ENCODE measurements at places on chromosomes 7 and 10. TPM values are rescaled to one million over a fixed set of nuclear protein-coding genes. Genes with fewer than 3 reads are reported as not detected.

DNA sequence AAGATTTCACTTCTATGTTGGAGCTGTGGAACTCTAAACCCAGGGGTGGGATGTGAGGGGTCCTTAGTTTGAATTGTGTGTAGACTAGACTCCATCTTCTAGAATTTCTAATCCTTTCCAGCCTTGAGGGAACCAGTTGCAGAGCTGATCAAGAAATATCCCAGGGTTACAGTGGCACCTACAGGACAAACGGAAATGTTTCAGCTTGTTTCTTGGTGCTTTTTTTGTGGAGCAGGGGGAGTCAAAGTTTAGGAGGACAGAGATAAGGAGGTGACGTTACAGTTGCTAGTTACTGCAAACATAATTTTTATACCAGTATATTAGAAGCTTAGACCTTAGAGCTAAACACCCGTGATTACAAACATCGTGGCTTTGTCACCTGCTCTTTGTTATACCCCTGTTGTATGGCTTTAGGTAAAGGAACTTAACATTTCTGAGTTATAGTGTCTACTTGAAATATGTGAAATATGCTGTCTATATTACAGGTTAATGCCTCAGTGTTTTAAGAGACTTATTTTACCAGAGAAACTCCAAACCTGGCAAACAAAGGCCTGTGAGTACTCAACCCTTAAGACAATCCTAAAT is 84.5 kb upstream of the DYNC1I1 start:
- peak; percentile 27 for DNase-seq

DNA sequence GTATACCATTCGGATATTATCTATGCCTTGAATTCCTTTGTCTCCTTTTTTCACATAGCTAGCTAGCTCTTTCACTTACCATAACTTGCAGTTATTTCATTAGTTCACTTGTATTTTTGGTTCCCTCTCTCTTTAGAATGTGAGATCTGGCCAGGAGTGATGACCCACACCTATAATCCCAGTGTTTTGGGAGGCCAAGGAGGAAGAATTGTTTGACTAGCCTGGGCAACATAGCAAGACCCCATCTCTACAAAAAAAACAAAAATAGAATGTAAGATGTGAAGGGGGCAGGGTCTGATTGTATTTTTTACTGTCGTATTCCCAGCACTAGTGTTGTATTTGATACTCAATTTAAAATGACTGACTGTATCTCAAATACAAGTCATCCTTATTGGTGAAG is 19.6 kb downstream of the NFE2L3 start:
- no peak for DNase-seq

DNA sequence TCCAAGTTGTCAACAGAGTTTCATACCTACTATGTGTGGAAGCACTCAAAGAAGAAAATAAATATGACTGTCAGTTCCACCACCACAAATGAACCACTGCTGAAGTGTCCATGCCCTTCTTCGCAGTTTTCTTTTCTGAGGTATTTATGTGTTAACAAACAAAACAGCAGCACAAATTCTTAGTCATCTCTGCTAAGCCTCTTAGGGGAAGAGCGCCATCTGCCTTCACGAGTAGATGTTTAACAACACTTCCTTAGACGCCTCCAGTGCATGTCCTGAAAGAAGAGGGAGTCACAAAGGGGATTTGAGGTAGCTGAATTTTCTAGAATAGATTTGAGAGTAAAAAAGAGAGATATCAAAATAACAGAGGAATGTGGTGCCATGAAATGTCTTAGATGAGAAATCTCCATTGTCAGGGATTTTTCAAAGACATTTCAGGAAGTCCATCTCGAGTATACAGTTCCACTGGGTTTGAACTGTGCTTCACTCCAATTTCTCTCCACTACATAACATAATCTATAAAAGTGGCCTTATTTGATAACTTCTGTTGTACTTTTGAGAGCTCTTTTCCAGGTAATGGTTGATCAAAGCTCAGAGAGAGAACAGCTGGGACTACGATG is 775.3 kb upstream of the POM121L12 start:
- no peak for DNase-seq

DNA sequence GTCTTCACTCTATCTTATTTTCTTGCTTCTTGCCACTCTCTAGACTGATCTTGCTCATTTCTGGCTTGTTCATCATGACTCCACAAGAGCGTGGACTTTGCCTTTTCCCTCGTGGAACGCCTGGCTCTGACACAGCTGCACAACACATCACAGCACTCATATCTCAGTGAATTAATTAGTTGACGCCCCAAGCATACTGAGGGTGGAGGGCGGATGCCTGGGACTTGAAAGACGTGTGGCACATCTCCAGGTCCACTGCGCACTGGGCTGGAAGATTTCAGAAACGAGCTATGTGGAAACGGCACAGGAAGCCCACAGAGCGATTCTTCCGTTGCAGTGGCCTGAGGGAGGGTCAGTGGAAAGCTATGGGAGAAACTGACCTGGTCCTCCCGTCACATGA is 23.6 kb upstream of the PLEKHA1 start:
- no peak for DNase-seq

DNA sequence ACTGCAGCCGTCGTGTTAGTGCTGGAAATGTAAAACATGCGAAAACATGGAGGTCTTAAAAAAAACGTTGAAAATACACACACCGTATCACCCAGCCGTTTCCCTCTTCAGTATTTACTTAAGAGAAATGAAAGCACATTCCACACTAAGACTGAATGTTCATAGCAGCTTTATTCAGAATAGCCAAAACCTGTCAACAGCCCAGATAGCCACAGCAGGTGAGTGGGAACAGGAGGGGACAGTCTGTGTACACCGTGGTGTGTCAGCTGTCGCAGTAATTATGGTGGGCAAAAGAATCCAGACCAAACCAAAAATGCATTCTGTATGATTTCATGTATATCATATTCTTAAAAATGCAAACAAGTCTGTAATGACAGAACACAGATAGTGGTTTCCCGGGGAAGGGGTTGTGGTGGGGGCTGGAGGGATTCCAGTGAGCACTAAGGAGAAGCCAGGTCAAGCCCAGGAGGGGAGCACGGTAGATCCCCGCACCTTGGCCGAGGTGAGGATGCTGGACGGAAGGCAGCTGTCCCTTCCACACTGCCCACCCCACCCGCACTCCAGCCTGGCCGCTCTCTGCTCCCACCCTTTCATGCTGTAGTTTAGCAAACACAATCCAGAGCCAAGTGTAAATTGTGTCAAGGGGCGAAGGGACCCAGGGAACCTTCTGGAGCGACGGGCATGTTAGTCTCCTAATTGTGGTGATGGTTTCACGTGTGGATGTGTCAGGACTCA is 123.6 kb downstream of the NKX6-2 start:
- no peak for DNase-seq

DNA sequence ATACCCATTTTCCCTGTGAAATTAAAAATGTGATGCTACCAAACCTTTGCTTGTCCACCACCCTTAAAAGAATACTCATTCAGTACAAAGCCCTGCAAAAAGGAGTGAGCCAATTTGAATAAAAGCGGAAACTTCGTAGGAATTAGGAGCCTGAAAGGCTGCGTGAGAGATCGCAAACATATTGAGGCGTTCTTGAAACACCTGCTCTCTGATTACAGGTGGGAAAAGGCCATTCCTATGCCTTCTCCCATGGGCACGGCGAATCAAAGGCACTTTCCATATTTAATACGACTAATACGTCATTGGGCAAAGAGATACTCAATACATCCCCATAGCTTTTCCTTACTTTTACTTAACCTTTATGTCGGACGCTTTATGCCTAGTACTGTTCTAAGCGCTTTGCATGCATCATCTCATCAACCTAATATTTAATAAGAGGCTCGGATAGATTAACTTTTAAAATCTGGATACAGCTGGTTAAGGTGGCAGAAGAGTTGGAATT is 30.9 kb upstream of the KMT2E start:
- no peak for DNase-seq

GRCh38 chr7:147298611-147299043 is 1182.0 kb downstream of the CNTNAP2 start:
- no peak for DNase-seq

- DNase-seq, result no peak
These were observed 256.0 kb upstream of the TCERG1L start for GRCh38 chr10:131567279-131568162.

DNA sequence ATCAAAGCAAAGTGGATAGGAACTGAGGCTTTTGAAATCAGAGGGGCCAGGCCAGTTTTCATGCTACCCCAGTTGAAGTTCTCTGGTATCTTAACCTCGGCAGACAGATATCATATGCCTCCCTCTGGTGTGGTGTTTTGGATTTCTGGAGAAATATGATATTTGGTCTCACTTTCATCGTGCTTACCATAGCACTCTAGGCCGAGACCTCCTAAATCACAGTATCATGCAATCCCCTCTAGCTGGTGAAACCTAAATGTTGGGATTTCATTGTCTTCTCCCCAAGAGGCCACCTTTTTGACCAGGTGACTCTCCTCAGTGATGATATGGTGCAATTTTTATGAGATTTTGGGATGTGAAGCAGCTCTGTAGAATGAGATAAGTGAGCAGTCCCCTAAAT is 183.5 kb downstream of the CREB5 start:
- no peak for DNase-seq

DNA sequence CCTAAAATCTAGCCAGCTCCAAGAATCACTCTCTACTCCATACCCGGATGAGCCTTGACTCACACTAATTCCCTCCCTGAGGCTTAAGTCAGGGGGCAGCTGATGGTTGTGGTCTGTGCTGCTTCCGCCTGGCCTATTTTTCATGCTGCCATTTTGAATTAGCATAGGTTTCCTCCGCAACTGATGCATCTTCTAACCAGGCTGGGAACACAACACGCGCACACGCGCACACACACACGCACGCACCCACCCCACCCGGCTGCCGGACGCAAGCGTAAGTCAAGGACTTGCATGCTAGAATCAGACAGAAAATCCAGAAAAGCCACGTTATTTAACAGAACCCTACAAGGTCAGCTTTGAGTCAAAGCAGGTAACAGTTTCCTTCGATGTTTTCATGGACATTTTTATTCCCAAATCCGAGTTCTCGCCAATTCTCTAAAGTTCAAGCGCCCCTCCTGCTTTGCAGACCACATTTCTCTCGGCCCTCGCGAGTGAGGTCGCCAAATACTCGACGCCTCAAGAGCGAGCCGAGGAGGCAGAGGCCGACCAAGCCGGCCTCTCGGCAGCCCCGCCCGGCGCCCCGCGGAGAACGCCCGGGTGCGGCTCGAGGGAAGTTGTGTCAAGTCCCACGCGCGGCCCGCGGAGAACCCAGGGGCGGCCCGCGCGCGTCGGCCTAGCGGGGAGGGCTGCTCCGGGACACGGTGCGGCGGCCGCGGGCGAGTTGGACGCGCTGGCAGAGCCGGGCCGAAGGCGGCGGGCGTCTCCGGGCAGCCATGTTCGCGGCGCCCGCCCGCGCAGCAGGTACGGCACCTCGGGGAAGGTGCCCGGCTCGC is 961 bp downstream of the SCRN1 start:
- DNase-seq, result peak; percentile 76

- no peak for DNase-seq
These were observed 44.4 kb downstream of the DNAH11 start for GRCh38 chr7:21587139-21587784.

DNA sequence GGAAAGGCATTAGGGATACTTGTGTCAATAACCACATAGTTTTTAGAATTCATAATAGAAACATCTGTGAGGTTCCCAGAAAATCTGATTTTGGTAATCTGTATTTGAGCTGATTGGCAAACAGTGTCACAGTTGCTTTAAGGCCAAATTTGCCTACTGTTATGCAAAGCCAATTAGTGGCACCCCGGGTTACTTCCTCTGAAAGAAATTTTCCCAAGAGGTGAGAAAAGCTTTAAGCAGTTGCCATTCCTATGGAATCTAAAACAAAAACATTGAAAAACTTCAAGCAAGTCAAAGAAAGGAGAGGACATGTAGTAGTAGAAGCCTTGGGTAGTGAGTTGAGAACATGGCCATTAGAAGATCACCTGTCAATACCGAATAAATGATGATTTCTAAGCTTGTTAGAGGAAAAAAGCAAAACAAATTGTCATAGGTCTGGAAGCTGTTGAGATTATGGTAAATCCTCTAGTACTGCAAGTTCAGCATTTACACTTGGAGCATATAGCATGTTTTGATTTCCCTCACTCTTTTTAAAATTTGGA is 176.8 kb downstream of the TWIST1 start:
- DNase-seq, result no peak

- DNase-seq, result no peak
These were observed 108.8 kb downstream of the GLRX3 start for GRCh38 chr10:130244928-130245495.

DNA sequence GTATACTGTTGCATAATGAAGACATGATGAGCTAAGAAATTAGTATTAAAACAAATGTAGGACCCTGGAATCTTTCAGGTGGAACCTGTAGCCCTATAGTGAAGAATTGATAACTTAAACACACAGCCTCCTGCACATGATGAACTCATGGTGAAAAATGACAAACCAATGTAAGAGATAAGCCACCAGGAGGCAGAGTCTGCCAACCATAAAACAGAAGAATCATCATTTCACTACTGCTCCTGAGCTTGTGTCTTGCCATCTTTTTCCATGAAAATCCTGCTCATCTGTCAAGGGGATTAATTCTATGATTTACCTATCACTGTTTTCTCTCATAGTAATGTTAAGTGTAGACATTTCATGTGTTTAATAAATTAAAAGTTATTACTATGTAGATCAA is 363.9 kb downstream of the MALRD1 start:
- DNase-seq, result no peak

DNA sequence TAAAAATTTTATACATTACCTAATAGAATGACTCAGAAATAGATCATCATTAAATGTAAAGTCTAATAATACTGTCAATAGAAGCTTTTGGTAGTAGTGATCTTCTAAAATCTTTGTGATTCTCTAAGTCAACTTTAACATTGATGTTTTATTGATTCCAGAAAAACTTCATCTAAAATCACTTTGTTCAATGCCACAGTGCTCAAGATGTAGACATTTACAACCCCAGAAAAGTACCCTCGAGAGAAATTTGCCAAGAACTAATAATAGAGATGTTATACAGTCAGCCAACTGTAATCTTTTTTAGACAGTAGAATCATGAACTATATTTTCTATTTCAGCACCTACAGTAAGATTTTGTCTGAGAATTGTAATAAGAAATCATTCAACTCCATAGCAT is 369.2 kb upstream of the AKR1E2 start:
- DNase-seq, result no peak

GRCh38 chr10:52004342-52004949 is 305.1 kb upstream of the CSTF2T start:
- DNase-seq, result peak; percentile 8

- no peak for DNase-seq
These were observed 135.4 kb downstream of the LRRC4 start for GRCh38 chr7:127895814-127896280.

- no peak for DNase-seq
These were observed 15.5 kb upstream of the STEAP4 start for GRCh38 chr7:88322151-88322550.

- no peak for DNase-seq
These were observed 574.3 kb upstream of the GHITM start for GRCh38 chr10:83564889-83565588.

Gene ANKRD22
- total RNA-seq, result 0.15 TPM

Gene CLCN1
- total RNA-seq, result 0.15 TPM

Gene SLC26A3
- total RNA-seq, result 0.36 TPM

Gene ZNF804B
- total RNA-seq, result not detected

Gene TMEM270
- total RNA-seq, result 0.72 TPM

Gene ALOX5
- total RNA-seq, result 0.82 TPM

Gene C10orf67
- total RNA-seq, result not detected
